ENCODE measurements at places on chromosomes 4 and X.

- no peak for DNase-seq
Observed at GRCh38 chrX:52574416-52575275, 57.8 kb upstream of the XAGE1B start.

DNA sequence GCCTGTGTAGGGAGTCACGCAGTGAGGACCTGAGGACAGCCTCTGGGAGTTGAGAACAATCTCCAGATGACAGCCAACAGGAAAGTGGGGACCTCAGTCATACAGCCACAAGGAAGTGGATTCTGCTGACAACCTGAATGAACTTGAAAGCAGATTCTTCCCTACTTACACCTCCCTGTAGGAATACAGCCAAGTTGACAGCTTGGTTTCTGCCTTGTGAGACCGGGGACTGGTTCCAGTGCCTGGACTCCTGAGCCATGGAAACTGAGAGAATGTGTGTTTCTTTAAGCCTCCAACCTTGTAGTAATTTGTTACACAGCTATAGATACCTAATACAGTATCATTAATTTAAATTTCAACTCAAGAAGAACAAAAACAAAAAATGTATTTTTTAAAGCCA, 107.5 kb downstream of the CNKSR2 start:
- DNase-seq: no peak

DNA sequence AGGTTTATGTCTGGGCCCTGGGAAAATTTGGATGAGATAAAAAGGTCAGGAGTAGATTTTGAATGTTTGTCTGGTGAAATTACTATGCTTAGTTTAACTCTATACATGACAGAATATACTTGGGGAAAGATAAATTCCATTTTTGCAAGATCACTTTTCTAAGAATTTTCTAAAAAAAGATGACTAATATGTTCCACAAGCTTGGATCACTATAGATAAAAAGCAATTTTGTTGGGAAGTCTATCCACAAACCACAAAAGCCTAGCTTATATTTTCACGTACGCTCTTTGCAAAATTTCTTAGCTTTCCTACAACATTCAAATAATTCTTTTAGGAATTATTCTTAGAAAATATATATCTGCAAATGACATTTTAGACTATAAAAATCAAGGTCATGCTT, 20.6 kb upstream of the COQ2 start:
- no peak for DNase-seq

DNA sequence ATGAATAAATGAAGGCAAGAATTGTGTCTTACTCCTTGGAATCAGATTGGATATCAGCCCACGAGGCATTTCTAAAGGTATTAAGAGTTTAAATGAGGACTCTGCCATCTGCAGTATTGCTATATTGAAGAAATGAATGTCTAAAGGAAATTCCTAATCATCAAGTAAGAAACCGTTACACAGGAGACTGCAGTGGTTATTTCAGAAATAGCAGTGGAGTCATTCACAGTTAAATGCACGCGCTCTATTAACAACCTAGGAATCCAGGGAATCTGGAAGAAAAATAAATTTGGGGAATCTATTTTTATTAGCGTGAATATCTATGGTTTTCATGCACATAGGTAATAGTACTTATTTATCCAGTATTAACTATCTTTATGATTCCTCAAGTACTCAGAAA, 334.2 kb downstream of the TENM3 start:
- DNase-seq: no peak

- no peak for DNase-seq
Observed at GRCh38 chrX:39133971-39134370, 332.7 kb downstream of the MID1IP1 start.

DNA sequence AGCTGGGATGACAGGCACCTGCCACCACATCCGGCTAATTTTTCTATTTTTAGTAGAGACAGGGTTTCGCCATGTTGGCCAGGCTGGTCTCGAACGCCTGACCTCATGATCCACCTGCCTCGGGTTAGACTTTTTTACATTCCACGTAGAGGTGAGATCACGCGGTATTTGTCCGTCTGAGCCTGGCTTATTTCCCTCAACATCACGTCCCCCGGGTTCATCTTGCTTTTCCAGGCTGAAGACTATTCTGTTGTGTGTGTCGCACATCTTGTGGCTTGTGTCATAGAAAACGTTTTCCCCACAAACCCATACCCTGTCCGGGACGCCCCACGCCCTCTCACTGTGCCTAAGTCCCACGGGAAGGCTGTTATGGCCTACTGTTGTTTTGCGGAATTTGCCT, 185.3 kb downstream of the CRLF2 start:
- no peak for DNase-seq

GRCh38 chr4:184265546-184266351, 48.1 kb upstream of the ENPP6 start:
- DNase-seq: peak; percentile 67

DNA sequence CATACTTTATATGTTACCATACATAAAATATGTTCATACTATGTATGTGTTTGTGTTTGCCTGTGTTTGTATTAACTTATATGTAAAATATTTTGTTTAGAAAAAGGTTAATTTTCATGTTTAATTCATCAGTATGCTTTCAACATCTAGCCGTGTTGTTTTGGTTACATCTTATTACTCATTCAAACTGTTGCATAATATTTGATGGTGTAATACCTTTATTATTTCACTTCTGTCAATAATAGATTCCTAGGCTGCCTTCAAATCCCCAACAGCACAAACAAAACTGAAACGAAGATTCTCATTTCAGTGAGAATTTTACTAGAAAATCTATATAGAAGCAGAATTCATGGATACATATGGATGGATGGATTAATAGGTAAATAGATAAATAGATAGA, 462.3 kb upstream of the ADGRL3 start:
- no peak for DNase-seq

GRCh38 chrX:20320461-20321159, 53.9 kb upstream of the RPS6KA3 start:
- DNase-seq: no peak

GRCh38 chrX:55663584-55663983, 40.4 kb downstream of the FOXR2 start:
- no peak for DNase-seq

DNA sequence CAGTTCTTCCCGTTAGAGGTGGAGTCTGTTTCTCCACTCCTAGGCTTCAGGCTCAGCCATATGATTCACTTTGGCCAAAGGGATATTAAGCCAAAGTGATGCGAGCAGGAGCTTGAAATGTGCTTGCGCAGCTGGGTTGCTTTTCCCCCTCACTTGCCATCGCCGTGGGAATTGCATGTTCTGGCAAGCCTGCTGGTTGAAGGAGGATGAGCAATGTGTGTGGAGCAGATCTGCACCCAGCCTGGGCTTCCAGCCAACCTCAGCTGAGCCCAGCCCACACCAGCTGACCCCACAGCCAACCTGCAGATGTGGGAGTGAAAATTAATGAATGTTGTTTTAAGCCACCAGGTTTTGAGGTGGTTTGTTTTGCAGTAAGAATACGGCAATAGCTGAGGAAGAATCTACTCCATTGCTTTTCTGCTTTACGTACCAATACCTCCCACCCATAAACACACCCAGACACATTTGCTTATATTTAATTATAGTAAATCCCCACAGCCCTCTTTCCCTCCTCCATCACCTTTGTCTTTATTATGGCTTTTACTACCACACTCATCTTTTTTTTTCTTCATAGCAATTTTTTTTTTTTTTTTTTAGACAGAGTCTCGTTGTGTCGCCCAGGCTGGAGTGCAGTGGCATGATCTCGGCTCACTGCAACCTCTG, 132.8 kb upstream of the FUNDC1 start:
- DNase-seq: no peak

Data from vagina (tissue), 2 donors.